ENCODE measurements at places on chromosomes 13 and 19. TPM values are rescaled to one million over a fixed set of nuclear protein-coding genes. Genes with fewer than 3 reads are reported as not detected.

Gene ZNF835
- 1.3 TPM for total RNA-seq

Gene C1QTNF9
- total RNA-seq = not detected

Gene SLITRK5
- total RNA-seq = not detected

Gene GIPR
- 1.8 TPM for total RNA-seq

Gene SIGLEC11
- total RNA-seq = not detected

- no peak overlapping the region for H3K27ac ChIP-seq
- peaks cover 3% of the 10 kb centered on the region for H3K4me1 ChIP-seq
- DNase-seq = no peak
- H3K27me3 ChIP-seq = peaks cover 5% of the 10 kb centered on the region
These were observed 15.8 kb upstream of the TUBGCP3 start for GRCh38 chr13:112603641-112604225.

Measured in activated naive CD4-positive, alpha-beta T cell treated with anti-CD3 and anti-CD28 coated beads for 36 hours (primary cell).